ENCODE measurements at places on chromosomes 16 and 17. TPM values are rescaled to one million over a fixed set of nuclear protein-coding genes. Genes with fewer than 3 reads are reported as not detected.

SEPTIN1 gene
- total RNA-seq = 2.3 TPM

TBC1D3C gene
- not detected for total RNA-seq

PRDM7 gene
- total RNA-seq = not detected

SLFN12L gene
- total RNA-seq = not detected

GH1 gene
- total RNA-seq = not detected

TP53TG3F gene
- total RNA-seq = not detected

INPP5K gene
- 29.7 TPM for total RNA-seq

FBXO39 gene
- total RNA-seq = 0.26 TPM

RAMP2 gene
- 1.5 TPM for total RNA-seq

PRAC2 gene
- not detected for total RNA-seq

NPIPA8 gene
- 0.31 TPM for total RNA-seq

BICDL2 gene
- 28.6 TPM for total RNA-seq

Measured in type B pancreatic cell (in vitro differentiated cells).